ENCODE measurements at places on chromosomes 5 and 9. TPM values are rescaled to one million over a fixed set of nuclear protein-coding genes. Genes with fewer than 3 reads are reported as not detected.

DNA sequence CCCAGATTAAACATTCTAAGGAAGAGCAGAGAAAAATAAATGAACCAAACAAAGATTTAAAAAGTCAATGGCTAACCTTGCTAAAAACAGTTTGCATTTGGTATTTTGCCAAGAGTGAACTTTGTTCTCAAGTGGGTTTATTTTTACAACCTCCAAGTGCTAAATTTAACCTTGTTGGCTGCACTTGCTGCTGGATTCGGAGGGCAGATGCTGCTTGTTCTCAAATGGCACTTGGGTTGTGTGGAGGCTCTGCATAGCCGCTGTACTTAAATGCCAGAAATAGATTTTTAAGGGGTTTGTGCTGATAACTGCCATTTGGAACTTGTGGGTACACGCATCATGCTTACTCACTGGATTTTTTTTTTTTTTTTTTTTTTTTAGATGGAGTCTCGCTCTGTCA is 13.3 kb upstream of the SPATA24 start:
- H3K36me3 ChIP-seq, result peaks cover 11% of the 10 kb centered on the region
- no peak overlapping the region for H3K27ac ChIP-seq
- no peaks in the 10 kb centered on the region for H3K27me3 ChIP-seq
- peak; percentile 39 for DNase-seq
- peaks cover 14% of the 10 kb centered on the region for H3K4me1 ChIP-seq
- H3K4me3 ChIP-seq, result no peak overlapping the region

DNA sequence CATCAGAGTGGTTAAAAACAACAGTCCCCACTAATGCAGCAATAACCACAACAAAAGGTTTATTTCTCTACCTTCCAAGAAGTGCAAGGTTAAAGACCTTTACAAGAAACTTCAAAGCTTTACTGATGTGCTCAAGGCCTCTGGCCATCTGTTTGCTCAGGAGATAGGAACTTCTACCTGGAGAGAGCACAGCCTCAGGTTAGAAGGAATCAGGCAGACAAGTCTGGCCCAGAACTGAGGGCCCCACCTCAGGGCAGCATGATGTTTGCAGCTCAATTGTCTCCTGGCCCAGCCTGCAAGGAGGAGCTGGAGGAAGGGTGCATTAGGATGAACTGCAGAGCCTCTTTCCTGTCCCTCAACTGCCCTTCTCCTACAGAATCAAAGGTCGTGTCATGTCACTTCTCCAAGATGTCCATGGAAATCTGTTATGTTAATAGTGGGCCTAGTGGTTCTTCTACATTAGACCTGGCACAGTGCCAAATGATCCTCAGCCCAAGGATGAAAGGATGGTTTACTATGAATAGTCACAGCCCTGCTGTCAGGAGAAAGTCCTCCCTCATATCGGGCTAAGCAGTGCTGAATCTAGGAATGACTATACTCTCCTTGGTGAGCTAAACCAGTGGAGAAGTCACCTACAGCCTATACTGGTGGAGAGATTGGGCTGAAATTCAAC is 98.9 kb upstream of the NTRK2 start:
- H3K4me1 ChIP-seq, result no peaks in the 10 kb centered on the region
- no peak overlapping the region for H3K27ac ChIP-seq
- no peak overlapping the region for H3K4me3 ChIP-seq
- H3K36me3 ChIP-seq, result no peaks in the 10 kb centered on the region
- H3K27me3 ChIP-seq, result no peaks in the 10 kb centered on the region
- no peak for DNase-seq

DNA sequence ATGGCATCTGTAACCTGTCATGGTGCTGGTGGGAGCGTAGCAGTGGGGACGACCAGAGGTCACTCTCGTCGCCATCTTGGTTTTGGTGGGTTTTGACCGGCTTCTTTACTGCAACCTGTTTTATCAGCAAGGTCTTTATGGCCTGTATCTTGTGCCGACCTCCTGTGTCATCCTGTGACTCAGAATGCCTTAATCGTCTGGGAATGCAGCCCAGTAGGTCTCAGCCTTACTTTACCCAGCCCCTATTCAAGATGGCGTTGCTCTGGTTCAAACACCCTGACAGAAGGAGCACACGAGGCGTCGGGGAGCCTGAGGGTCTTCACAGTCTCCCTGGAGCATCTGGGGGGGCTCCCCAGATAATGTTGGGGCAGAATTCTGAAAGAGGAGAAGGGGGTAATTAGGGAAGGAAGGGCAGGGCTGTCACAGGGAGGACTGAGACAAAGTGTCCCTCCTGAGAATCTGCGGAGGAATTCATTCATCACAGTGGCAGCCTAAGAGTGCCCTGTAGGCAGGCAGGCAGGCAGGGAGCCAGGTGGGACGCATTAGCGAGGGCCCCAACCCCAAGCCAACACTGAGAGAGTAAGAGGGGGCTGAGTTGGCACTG is 21.3 kb upstream of the NCS1 start:
- H3K4me1 ChIP-seq, result peaks cover 8% of the 10 kb centered on the region
- no peak overlapping the region for H3K4me3 ChIP-seq
- H3K27ac ChIP-seq, result peak overlapping the region; percentile 56
- DNase-seq, result peak; percentile 67
- no peaks in the 10 kb centered on the region for H3K27me3 ChIP-seq
- H3K36me3 ChIP-seq, result no peaks in the 10 kb centered on the region

GRCh38 chr9:16871336-16872151 is 1.1 kb upstream of the BNC2 start:
- DNase-seq, result peak; percentile 86
- peak overlapping the region; percentile 76 for H3K27ac ChIP-seq
- peak overlapping the region; percentile 75 for H3K4me3 ChIP-seq
- H3K4me1 ChIP-seq, result peaks cover 28% of the 10 kb centered on the region

GRCh38 chr5:34652914-34653313 is 3.2 kb upstream of the RAI14 start:
- no peaks in the 10 kb centered on the region for H3K36me3 ChIP-seq
- no peak overlapping the region for H3K4me3 ChIP-seq
- peaks cover 25% of the 10 kb centered on the region for H3K4me1 ChIP-seq
- H3K27ac ChIP-seq, result no peak overlapping the region
- DNase-seq, result peak; percentile 76
- no peaks in the 10 kb centered on the region for H3K27me3 ChIP-seq

DNA sequence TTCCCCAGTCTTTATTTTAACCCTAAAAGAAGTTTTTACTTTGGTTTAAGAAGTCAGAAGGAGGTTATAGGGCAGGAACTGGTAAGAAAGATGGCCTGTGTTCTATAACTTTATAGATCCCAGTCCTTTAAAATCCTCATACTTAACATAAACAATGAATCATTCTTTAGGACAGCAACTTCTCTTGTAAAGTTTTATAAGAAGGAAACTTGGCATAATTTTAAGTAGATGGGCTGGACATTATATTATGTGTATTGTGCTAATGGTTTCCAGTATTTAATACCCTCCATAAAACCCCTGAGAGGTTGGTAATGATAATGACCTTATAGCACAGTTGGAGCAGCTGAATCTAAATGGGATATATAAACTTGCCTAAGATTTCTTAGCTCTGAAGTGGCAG is 247.2 kb downstream of the FAM170A start:
- no peaks in the 10 kb centered on the region for H3K36me3 ChIP-seq
- no peak overlapping the region for H3K4me3 ChIP-seq
- no peaks in the 10 kb centered on the region for H3K4me1 ChIP-seq
- H3K27me3 ChIP-seq, result no peaks in the 10 kb centered on the region
- no peak for DNase-seq
- H3K27ac ChIP-seq, result no peak overlapping the region

- no peak overlapping the region for H3K4me3 ChIP-seq
- no peaks in the 10 kb centered on the region for H3K4me1 ChIP-seq
- H3K27me3 ChIP-seq, result no peaks in the 10 kb centered on the region
- no peaks in the 10 kb centered on the region for H3K36me3 ChIP-seq
- DNase-seq, result no peak
Observed at GRCh38 chr5:95996904-95997723, 35.5 kb upstream of the ELL2 start.

DNA sequence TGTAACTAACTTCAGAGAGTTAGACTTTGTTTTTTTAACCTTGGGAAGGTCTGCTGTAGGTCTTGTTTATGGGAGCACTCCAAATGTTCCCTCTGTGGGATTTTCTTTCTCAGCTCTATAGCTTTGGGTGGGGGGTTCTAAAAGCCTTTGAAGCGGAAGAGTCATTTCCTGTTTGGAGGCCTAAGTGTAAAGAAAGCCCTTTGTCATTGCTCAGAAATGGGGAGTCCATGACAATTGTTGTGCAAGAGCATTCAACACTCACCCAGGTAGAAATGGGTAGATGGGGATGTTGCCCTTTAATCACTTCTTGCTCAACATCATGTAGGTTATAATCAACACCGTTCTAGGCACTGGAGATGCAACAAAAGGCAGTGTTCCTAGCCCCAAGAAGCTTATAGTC is 30.3 kb upstream of the MAST4 start:
- no peaks in the 10 kb centered on the region for H3K4me1 ChIP-seq
- no peak for DNase-seq
- no peaks in the 10 kb centered on the region for H3K27me3 ChIP-seq
- H3K4me3 ChIP-seq, result no peak overlapping the region

DNA sequence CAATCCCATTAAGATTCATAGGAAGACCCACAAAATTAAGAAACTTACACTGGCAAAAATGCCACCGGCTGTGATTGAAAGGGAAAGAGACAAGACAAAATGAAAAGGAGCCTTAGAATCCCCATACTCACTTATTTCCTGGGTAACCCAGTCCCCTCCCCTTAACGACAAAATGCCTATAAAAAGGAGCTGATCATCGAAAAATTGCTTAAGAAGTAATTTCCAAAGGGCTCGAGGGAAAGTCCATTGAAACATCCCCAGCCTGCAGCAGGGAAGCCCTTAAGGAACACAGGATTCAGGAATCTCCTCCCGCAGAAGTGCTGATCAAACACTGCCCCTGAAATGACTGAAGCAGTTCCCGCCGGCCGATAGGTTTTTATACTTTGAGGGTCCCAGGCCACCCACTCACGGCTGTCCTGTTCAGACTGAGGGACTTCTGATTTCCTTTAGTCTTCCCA is 677 bp upstream of the ZNF79 start:
- H3K36me3 ChIP-seq, result no peaks in the 10 kb centered on the region
- peak overlapping the region; percentile 76 for H3K27ac ChIP-seq
- no peak for DNase-seq
- H3K27me3 ChIP-seq, result no peaks in the 10 kb centered on the region

DNA sequence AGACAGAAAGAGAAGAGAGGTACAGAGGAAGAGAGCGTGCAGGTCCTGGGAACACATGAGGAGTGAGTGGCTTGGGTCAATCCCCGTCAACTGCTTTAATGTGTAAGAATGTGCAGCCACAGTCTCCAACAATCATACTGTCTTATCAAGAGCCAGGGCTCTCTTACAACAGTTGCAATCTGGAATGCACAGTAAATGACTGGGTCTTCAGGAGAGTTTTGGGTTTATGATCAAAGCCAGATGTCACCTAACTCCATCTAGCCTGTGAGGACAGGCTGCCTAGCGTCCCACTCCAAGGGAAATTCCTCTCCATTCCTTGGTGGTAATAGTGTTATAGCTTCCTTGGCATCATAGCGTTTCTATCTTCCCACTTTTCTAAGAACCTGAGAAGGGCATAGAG is 75.0 kb upstream of the TRIO start:
- no peaks in the 10 kb centered on the region for H3K36me3 ChIP-seq
- no peaks in the 10 kb centered on the region for H3K27me3 ChIP-seq
- H3K27ac ChIP-seq, result no peak overlapping the region
- H3K4me1 ChIP-seq, result peaks cover 8% of the 10 kb centered on the region
- DNase-seq, result no peak

DNA sequence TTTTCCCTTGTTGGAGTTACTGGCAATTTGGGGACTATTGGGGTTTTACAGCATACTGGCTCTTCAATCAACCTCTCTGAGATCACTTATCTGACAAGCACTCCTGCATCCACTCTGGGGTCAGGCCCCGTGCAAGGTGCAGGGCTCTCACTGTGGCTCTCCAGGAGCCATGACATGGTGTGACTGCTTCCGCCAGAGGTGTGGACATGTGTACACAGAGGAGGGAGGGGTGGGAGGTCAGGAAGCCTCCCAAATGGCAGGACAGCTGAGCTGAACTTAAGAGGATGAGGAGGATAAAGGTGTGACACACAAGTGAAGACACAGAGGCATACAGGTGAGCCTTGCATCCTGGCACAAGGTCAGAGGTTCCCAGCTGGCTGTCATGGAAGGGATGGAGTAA is 24.3 kb downstream of the SHB start:
- no peak for DNase-seq
- H3K27me3 ChIP-seq, result no peaks in the 10 kb centered on the region
- no peak overlapping the region for H3K27ac ChIP-seq
- H3K4me1 ChIP-seq, result peaks cover 38% of the 10 kb centered on the region

DNA sequence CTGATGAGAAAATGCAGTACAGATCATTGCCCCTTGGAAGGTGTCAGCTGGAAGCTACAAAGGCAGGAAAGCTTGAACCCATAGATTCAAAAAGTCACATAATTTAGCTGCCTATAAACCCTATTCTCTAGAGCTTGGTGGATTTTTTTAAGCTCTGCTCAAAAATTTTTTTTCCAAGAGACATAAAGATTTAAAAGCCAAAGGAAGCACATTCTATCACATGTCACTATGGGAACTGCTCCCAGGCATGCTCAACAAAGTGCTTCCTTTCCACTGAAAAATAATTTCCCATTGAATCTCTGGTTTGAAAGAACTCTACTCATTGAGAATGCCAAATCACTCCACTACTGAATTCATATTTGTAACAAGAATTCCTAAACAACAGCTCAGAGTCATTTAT is 419.8 kb downstream of the CETN3 start:
- no peak overlapping the region for H3K4me3 ChIP-seq
- H3K4me1 ChIP-seq, result peaks cover 4% of the 10 kb centered on the region
- no peak for DNase-seq
- H3K36me3 ChIP-seq, result no peaks in the 10 kb centered on the region
- H3K27me3 ChIP-seq, result no peaks in the 10 kb centered on the region
- H3K27ac ChIP-seq, result no peak overlapping the region

DNA sequence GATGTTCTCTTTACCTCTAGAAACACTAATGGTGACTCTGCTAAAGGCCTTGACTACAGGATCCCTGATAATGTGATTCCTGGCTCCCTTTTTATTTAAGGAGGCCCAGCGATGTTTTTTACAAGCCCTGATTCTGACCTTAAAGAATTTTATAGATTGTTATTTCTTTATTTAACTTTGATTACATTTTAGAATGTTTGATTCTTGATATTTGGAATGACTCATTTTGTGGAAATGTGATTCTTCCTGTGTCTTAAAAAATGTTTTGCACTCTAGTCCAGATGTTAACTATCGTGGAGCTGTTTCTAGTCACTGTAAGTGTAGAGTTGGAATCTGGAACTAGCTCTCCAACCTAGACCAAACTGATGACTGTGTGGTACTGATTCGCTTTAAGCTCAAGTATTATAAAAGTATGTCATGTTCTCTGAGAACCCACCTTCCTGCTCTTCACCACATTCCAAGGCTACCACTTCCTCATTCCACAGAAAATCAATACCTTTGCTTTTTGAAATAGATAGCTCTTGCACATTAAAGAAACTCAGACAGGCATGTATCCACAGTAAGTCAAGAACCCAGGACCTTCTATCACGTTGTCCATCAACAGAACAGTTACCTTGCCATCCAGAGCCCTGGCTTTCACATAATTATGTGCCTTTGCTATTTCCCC is 65.2 kb downstream of the JMY start:
- H3K36me3 ChIP-seq, result no peaks in the 10 kb centered on the region
- H3K27ac ChIP-seq, result no peak overlapping the region
- peak; percentile 37 for DNase-seq
- H3K27me3 ChIP-seq, result no peaks in the 10 kb centered on the region

- no peak for DNase-seq
- H3K4me1 ChIP-seq, result no peaks in the 10 kb centered on the region
- no peaks in the 10 kb centered on the region for H3K27me3 ChIP-seq
- no peaks in the 10 kb centered on the region for H3K36me3 ChIP-seq
Observed at GRCh38 chr9:3477236-3477834, 48.5 kb downstream of the RFX3 start.

Gene HRCT1
- total RNA-seq, result 0.62 TPM

Gene SHISAL2B
- not detected for total RNA-seq

Gene SLC46A2
- total RNA-seq, result not detected

Gene IRGM
- total RNA-seq, result not detected

Gene ZFP37
- total RNA-seq, result 2.1 TPM

Gene CDX1
- total RNA-seq, result 0.50 TPM

Gene CLIC3
- 0.39 TPM for total RNA-seq

Gene CORO2A
- total RNA-seq, result 11.1 TPM
